ENCODE measurements at places on chromosomes 4 and X.

GRCh38 chr4:125780164-125780563, 465.4 kb downstream of the FAT4 start:
- DNase-seq, result no peak

GRCh38 chr4:25580633-25581467, 74.8 kb upstream of the SLC34A2 start:
- no peak for DNase-seq

DNA sequence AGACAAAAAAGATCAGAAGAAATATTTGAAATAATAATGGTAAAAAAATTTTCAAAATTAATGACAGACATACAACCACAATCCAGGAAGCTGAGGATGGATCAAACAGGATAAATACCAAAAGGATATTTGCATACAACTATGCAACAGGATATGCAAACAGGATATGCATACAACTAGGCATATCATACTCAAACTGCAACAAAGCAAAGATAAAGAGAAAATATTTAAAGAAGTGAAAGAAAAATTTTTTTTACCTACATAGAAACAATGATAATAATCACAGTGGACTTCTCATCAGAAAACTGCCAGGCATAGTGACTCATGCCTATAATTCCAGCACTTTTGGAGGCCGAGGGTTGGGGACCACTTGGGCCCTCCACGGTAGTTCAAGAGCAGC, 11.3 kb upstream of the DHX15 start:
- no peak for DNase-seq

DNA sequence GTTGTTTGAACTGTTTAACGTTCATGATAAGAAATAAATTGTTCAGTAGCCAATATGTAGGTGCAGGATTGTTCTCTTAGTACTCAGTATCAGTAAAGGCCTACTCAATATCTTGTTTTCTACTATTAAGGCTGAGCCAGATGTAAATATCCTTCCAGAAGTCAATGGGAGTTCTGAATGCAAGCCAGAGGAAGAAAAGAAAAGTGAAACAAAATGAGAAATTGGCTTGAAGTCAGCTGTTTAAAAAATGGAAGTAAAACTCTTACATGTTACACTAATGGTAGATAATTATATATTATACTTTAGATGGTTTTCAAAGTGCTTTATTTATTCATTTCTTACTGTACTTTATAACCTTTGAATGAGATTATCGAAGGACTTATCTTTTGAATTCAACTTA, 1417.9 kb downstream of the ADGRL3 start:
- DNase-seq, result no peak

DNA sequence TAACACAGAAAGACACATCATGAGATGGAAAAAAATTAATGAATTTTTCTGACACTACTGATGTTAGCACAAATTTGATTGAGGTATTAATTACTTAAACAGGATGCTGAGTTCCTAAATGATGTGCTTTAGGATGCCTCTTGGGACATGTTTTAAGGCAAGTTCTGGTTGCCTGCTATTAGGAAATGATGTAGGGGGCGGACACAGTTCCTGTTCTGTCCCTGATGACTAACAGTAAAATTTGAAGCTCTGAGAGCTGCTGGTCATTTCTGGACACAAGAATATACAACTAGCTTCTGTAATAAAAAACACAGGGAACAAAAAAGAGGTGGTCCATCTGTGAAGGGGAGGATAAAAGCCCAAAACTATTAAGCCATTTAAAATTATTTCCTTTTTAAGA, 163.2 kb upstream of the ETNPPL start:
- DNase-seq, result no peak

DNA sequence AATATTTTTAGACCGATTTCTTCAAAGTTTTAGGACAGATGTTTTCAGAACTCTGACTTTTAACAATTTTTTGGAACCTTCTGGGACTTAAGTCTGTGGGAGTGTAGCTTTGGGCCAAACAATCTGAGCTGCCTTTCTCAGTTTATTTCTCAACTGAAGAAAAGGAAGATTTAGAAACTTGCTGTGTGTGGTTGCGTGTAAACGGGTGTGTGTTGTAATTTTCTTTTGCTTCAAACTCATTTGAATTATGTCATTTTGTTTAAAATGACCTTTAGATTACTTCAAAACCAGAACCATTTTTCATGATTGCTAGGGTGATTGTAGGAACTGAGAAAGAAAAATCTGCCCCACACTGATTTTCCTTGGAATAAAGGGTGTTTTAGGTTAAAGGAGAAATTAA, 577.7 kb upstream of the GALNTL6 start:
- no peak for DNase-seq

DNA sequence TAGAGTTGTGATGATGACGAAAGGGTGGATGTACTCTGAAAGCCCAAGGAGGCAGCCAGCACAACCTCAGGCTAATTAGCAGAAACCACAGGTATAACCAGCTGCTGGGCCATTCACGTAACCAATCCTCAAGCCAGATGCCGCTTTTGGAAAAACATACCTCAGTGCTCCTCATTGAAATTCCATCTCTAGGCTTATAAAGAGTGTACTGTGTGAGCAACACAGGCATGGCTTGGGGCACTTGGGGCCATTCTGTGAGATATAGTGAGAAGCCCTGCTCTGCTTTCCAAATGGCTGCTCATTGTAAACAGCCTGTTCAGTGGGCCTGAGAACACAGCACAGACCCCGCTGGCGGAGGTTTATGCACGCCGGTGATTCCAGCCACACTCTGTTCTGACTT, 182.1 kb upstream of the HHIP start:
- DNase-seq, result no peak

GRCh38 chr4:2366252-2367192, 51.9 kb downstream of the ZFYVE28 start:
- DNase-seq, result no peak

- no peak for DNase-seq
Measured at GRCh38 chr4:94722748-94723147, 35.0 kb upstream of the BMPR1B start.

DNA sequence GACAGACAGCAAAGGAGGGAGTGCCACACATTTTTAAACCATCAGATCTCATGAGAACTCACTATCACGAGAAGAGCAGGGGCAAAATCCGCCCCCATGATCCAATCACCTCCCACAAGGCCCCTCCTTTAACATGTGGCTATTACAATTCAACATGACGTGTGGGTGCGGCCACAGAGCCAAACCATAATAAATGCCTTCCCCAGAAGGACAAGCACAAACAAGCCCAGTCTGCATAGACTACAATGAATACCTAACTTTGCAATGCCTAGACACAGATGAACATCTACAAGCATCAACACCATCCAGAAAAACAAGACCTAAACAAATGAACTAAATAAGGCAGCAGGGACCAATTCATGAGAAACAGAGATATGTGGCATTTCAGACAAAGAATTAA, 12.3 kb downstream of the ETDA start:
- no peak for DNase-seq

- DNase-seq, result no peak
Measured at GRCh38 chr4:55172694-55173287, 47.4 kb upstream of the KDR start.

- DNase-seq, result no peak
Measured at GRCh38 chrX:14497184-14497666, 32.1 kb upstream of the GLRA2 start.

- no peak for DNase-seq
Measured at GRCh38 chrX:82320569-82320968, 1118.7 kb downstream of the SH3BGRL start.

GRCh38 chr4:54227256-54228055, 1.6 kb upstream of the PDGFRA start:
- DNase-seq, result no peak

GRCh38 chr4:83129264-83129663, 14.7 kb upstream of the PLAC8 start:
- DNase-seq, result no peak

- DNase-seq, result no peak
Measured at GRCh38 chr4:129113919-129114318, 18.0 kb downstream of the C4orf33 start.

- DNase-seq, result no peak
Measured at GRCh38 chr4:129545599-129546278, 449.8 kb downstream of the C4orf33 start.

DNA sequence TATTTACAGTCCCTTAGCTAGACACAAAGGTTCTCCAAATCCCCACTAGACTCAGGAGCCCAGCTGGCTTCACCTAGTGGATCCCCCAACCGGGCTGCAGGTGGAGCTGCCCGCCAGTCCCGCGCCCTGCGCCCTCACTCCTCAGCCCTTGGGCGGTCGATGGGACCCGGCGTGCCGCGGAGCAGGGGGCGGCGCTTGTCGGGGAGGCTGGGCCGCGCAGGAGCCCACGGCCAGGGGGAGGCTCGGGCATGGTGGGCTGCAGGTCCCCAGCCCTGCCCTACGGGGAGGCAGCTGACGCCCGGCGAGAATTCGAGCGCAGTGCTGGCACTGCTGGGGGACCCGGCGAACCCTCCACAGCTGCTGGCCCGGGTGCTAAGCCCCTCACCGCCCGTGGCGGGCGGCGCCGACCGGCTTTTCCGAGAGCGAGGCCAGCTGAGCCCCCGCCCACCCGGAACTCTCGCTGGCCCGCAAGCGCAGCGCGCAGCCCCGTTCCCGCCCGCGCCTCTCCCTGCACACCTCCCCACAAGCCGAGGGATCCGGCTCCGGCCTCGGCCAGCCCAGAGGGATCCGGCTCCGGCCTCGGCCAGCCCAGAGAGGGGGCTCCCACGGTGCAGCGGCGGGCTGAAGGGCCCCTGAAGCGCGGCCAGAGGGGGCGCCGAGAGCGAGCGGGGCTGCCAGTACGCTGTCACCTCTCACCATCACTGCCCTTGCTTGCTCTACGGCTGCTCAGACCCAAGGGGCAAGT, 39.4 kb downstream of the WFS1 start:
- DNase-seq, result no peak

DNA sequence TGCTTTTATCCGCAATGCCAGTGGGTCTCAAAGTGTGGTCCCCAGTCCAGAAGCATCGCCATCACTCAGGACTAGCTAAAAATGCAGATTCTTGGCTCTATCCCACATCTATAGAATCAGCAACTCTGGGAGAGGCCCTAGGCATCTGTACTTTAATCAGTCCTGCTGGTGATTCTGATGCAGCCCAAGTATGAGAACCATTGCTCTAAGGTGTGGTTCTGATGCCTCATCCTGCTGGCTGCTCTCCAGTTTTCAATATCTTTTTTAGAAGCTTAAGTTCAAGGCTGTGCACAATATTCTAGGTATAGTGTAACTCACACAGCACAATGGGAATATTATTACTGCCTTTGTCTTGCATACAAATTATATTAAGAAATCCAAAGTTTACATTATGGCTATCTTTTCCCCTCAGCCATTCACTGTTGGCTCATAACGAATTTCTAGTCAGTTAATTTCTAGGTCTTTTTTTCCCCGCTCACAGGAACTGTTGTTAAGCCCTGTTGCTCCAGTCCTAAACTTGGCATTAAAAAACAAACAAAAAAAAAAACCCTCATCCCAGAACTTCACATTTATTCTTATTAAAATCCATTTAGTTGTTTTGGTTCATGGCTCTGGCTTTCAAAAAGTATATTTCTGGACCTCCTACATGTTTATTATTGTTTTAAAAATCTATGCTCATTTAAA, 109.1 kb downstream of the PHEX start:
- no peak for DNase-seq

DNA sequence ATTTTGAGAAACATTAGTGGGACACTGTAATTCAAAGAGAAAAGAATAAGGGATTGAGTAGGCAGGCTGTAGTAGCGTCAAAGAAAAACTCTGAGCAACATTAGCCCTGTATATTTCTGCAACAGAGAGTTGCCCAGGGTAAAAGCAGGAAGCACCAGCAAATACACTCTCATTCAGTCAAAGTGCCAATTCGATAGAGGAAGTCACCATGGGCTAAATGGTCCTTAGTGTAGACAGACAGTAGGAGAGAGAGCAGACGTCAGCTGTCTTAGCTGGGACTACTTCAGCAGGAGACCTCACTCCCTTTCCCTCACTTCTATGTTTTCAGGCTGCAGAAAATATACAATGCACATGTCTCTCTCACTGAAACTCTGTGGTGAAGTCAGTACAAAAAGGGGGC, 2073.8 kb upstream of the TENM3 start:
- DNase-seq, result no peak
